ENCODE measurements at places on chromosomes 13 and 19.

GRCh38 chr19:13872695-13873389 is 4.1 kb upstream of the NANOS3 start:
- peak; percentile 70 for DNase-seq

DNA sequence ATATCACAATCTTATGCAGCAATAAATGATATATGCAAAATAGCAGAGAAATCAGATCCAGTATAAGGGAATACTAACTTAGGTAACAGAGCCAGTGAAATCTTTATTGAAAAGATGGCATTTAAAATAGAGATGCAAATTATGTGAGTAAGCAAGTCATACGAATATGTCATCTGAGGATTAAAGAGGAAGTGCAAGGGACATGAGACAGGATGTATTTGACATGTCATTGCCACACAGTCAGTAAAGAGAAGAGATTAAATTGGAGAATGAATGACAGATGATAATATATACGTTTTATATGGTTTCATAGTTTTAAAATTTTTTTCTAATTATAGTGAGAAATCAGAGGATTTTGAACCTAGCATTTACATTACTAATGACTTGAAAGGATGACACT is 426.4 kb downstream of the SLITRK5 start:
- no peak for DNase-seq

DNA sequence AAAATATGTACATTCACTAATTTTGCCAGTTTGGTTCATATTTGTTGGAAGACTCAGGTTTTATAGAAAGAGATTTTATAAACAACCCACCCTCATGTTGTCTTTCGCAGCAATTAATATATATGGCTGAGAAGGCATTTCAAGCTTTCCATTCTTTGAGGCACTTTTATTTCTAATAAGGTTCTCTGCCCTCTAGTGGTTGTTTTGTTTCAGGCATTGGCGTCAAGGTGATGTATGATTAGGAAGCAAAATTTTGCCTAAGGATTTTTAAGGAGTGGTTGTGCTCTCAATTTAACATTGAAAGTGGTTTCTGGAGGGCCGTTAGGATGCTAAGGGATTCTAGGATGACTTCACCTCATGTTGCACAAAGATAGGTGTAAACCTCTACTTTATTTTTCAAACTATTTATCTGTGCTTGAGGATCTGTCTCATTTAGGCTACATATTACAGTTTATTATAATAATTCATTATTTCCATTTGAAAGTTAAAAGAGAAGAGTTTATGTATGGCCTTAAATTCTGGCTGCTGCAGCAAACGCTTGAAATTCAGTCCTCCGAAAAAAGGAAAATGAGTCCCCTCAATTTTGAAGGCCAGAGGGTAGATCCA is 35.9 kb downstream of the OXGR1 start:
- DNase-seq = no peak

DNA sequence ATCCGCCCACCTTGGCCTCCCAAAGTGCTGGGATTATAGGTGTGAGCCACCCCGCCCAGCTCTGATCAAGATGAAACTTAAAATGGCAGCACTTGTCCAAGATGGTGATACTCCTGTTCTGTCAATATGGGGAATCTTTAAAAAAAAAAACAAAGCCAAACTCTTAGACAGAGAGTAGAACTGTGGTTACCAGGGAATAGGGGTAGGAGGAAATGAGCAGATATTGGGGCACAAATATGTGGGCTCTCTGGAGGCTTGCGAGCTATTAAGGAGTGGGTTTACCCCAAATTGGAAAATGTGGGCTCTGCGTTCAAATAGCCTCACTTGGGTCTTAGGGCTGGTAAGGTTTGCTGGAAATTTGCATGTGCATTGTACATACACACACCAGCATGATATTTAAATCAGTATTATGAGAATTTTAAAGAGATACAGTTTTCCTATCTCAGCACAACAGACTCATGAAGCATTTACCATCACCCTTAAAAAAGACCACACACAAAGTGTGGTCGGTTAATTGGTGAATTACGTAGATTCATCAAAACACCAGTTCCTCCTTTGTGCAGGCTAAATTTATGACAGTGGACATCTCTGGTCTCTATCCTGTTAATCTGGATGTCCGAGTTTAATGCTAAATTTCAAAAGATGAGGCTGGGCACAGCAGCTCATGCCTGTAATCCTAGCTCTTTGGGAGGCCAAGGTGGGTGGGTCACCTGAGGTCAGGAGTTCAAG is 11.3 kb downstream of the CD70 start:
- DNase-seq = no peak

- DNase-seq = no peak
Measured at GRCh38 chr19:34962687-34963572, 1.1 kb downstream of the ZNF792 start.

DNA sequence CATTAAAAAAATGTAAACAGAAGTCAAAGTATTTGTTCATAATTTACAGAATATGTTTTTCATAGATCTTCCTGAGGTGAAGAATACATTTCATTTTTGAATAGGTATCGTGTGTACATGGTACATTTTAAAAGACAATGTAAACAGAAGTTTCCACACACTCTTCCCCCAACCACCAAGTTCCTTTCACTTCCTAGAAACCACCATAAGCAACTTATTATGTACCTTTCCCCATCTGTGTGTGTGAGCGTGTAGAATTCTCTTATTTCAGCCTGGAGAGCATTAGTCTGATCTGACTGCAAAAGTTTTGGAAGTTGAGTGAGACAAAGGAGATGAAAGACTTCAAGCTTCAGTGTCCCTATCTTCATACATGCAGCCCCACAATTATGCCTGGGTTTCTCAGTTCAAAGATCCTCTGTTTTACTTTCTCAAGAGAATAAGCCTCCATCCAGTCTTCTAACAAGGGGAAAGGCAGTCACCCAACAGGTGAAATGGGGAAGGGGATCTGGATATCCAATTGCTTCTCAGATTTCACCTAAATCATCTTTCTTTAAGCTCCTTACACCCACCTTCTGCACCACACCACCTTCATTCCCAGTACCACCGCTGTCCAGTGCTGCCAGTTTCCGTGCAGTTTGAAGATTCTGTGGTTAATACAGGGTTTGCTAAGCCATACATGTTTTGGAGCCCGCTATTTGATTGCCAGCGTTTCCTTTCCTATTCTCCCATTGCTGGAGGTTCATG is 2.1 kb downstream of the TEX30 start:
- DNase-seq = no peak

GRCh38 chr13:33543631-33544265 is 258.2 kb upstream of the STARD13 start:
- DNase-seq = no peak

- DNase-seq = no peak
Measured at GRCh38 chr19:1074544-1075283, 7.7 kb downstream of the ARHGAP45 start.

DNA sequence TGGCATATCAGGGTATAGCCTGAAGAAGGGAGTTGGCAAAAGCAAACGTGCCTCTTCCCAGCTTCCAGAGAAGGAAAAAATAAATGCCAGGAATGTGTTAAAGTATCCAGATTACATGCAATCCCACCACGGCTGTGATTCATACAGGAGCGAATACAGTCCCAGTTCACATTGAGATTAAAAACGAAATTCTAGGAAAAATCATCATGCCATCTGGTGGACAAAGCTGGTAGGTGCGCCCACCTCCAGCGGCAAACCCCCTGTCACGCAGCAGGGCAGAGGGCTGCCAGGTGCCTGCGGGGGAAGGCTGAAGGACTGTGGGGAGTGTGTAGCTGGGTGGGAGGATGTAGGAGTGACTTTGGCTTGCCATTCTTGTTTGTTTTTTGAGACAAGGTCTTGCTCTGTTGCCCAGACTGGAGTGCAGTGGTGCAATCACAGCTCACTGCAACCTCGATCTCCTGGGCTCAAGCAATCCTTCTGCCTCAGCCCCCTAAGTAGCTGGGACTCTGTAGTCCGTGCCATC is 6.4 kb upstream of the DMWD start:
- DNase-seq = peak; percentile 76

GRCh38 chr19:35533201-35533821 is at the start of gene GAPDHS:
Gene GAPDHS, plus strand, starts transcription at chr19:35533456. Its CDS starts 72 bp downstream, at chr19:35533528.
- no peak for DNase-seq

DNA sequence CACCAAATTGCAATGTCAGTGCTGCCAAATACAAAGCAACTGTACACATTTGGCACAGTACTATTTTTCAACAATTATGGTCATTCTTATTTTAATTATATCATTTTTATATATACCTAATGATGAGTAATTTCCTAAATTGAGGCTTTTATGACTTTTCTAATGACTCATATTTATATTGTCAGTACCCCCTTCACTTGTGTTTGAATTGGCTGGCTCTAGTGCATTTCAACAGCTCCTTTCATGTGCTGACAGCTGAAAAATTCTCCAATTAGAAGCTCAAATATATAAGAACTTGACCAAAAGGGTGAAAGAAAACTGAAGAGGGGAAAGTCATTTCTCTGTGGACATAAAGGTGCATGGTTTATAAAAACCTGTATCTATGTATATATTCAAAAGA is 263.3 kb downstream of the SLITRK1 start:
- DNase-seq = no peak

GRCh38 chr13:24230428-24231072 is 70.0 kb downstream of the SPATA13 start:
- no peak for DNase-seq

GRCh38 chr19:54462047-54462654 is 1.4 kb downstream of the LENG9 start:
- no peak for DNase-seq

DNA sequence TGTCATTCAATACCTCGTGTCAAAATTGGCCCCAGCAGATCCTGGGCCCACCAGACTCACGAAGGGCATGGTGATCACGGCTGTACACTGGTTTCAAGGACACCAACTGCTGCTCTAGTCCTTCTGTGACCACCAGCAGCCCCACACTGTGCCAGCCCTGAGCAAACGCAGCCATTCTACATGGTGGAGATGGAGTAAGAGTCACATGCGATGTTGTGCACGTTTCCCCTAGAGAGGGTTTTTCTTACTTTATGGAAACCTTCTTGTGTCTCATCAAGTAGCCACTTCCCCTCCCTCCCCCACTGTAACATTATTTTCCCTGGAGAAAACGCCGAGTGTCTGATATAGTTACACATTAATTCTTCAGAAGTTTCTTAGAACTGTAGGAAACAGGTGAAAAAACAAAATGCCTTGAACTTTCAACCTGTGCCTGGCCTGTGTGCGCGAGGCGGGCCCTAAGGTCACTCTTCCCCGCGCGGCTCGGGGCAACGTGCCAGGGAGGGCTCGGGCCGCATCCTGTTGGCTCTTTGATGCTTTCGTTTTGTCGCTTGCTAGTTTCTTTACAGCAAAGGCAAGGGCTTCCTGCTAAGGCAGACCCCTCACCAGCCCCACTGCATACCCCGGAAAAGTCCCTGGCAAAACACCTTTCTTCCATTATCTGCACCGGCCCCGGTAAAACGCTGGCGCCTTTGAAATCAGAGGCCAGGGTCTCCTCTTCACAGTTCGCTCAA is 44.6 kb downstream of the GGACT start:
- DNase-seq = no peak

GRCh38 chr13:112343591-112343990 is 32.6 kb upstream of the SPACA7 start:
- DNase-seq = no peak

DNA sequence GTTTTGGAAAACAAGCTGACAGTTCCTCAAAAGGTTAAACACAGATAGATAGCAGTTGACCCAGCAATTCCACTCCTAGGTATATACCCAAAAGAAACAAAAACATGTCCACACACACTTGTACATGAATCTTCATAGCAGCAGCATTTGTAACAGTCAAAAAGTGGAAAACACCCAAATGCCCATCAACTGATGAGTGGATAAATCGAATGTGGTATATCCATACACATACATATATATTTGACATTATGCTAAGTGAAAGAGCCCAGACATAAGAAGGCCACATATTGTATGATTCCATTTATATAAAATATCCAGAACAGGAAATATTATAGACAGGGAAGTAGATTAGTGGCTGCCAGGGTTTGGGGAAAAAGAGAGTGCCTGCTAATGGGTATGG is 7.9 kb upstream of the HMGB1 start:
- no peak for DNase-seq

GRCh38 chr13:98507282-98507797 is 69.6 kb downstream of the STK24 start:
- DNase-seq = peak; percentile 55

- no peak for DNase-seq
Measured at GRCh38 chr13:81031996-81032395, 691.1 kb upstream of the SPRY2 start.

GRCh38 chr19:13398780-13399726 is 107.2 kb downstream of the CACNA1A start:
- no peak for DNase-seq

- no peak for DNase-seq
Measured at GRCh38 chr19:28936001-28936400, 276.9 kb downstream of the UQCRFS1 start.

DNA sequence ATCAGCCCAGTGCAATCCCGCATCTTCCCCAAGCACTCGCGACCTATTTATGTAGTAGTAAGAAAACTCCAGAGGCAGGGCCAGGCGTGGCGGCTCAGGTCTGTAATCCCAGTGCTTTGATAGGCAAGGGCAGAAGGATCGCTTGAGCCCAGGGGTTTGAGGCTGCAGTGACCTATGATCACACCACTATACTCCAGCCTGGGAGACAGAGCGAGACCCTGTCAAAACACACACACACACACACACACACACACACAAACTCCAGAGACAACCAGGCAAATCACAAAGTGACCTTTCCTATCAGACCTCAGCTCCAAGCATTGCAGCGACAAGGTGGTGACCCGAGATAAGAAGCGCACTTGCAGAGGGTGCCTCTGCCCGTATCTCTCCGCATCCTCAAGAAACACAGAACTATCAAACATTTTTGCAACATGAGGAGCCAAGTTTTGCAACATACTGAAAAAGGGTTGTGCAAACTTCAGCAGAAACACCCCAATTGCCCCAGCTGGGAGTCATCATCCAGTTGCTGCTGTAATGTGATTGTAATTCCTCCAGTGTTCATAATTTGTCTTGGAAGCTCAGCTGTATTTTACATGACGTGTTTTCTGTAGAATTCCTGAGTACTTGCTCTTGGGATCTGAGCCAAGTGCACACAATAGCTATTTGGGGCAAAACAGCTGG is 8.7 kb upstream of the KLF2 start:
- peak; percentile 87 for DNase-seq

DNA sequence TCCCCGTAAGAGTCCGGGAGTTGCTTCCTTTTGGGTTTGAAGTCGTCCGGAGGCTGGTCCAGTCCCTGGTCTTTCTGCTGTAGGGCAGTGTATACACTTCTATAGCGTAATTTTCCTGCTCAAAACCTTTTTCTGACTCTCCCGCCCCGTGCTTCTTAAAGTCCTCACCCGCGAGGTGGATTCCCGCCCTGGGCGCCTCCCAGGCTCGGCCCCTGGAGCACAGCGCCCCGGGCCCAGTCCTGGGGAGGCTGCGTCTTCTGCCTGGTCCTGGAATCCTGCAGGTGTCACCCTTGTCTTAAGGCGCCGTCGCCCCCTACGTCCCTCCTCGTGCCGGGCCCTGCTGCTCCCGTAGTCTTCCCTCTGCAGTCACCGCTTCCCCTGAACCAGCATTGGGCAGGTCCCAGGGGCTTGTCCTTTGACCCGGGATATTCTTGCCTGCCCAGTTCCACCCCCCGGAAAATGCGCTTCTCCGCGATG is 34.4 kb upstream of the ZNF808 start:
- DNase-seq = peak; percentile 24

Data from femur (tissue), 1 donor.